ENCODE measurements at places on chromosomes 5 and 9.

GRCh38 chr9:137028263-137029057, 423 bp upstream of the ABCA2 start:
- DNase-seq, result peak; percentile 70

GRCh38 chr5:133865113-133865512, 103.3 kb downstream of the C5orf15 start:
- DNase-seq, result no peak

GRCh38 chr9:125683486-125683885, 23.5 kb downstream of the MAPKAP1 start:
- DNase-seq, result no peak

DNA sequence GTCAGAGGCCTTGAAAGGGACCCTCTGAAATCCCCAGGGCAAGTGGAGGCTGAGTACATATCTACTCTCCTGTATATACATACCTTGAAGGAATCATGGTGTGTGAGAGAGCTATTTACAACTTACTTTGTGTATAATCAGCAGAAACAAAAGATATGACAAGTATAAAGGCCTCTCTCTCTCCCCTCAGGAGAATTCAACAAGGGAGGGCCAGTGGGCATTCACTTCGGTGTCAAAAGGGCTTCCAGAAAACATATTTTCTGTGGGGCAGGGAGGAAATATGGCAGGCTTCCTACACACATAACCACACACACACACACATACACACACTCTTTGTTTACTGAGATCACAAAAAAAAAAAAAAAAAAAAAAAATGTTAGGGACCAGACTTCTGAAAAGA, 181.7 kb downstream of the BNC2 start:
- DNase-seq, result no peak

DNA sequence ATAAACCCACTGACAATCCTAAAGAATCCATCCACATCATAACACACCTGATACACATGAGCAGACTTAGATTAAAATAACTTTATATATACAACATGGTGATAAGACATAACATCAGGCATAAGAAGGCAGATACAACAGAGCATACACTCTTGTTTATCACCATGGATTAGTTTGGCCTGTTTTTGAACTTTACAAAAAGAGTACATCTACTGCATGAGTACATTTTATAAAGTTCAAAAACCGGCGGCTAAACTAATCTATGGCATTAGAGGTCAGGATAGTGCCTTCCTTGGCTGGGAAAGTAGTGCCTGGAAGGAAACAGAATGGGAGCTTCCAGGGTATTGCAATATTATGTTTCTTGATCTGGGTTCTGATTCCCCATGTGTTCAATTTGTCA, 15.1 kb downstream of the RICTOR start:
- no peak for DNase-seq

DNA sequence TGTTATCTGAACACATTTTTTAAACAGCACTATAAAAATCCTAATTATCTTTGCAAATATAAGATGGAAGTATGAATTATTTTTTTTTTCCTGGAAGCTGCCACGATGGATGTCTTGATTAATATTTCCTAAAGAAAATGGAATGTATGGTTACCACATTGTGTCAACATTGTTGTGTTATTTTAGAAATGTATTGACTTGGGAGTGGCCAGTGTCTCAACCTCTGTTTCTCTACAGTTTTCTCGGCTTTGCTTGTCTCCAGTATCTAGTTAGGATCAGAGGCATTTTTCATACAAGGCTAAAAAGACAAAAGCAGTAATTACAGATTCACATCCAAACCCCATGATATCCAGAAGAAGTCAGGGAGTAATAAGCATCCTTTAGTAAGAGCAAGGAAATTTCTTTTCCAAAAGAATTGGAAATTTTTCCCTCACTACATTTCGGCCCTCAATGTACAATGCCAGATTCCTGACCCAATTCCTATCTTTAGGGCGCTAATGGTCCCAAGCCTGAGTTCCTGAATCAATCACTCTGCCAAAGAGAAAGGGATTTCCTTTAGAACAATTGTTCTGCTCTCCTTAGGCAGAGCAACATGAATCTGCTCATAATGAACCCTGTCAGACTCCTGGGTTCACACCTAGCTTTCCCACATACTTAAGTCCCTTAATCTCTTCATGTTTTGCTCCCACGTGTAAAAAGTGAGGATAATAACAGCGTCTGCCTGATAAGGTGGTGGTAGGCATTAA, 111.7 kb downstream of the EDIL3 start:
- DNase-seq, result no peak

GRCh38 chr5:103519550-103519949, 43.0 kb downstream of the NUDT12 start:
- no peak for DNase-seq

- DNase-seq, result no peak
Observed at GRCh38 chr5:171437286-171437821, 17.9 kb downstream of the FGF18 start.

DNA sequence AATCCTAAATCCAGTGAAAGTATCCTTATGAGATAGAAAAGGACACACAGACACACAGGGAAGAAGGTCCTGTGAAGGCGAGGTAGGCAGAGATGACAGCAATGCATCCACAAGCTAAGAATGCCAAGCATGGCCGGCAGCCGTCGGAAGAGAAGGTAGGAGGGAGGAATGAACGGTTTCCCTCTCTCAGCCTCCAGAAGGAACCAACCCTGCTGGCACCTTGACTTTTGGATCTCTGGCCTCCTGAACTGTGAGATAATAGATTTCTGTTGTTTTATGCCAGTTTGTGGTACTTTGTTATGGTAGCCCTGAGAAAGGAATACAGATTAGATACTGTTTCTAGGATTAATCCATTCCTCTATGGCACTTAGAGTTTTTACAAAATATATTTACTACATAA, 76.1 kb upstream of the PANK3 start:
- DNase-seq, result no peak

DNA sequence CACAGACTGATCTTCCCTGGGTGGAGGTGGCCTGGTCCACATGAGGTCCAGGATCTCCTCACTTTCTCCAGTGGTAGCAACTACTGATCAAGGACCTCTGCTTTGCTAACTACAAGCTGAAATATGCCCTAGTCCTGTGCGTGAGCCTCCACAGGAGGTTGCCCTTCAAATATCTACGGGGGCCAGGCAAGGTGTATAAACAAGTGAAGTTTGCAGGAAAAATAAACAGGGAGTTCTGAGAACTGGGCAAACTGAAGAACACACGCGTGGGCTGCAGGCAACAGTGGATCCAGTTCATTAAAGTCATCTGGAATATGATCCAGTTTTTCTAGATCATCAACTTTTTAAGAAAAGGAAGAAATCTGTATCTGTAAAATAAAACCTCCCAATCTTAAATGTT, 167.5 kb upstream of the NR3C1 start:
- no peak for DNase-seq

GRCh38 chr9:115263371-115264075, 145.6 kb upstream of the TNC start:
- DNase-seq, result no peak

DNA sequence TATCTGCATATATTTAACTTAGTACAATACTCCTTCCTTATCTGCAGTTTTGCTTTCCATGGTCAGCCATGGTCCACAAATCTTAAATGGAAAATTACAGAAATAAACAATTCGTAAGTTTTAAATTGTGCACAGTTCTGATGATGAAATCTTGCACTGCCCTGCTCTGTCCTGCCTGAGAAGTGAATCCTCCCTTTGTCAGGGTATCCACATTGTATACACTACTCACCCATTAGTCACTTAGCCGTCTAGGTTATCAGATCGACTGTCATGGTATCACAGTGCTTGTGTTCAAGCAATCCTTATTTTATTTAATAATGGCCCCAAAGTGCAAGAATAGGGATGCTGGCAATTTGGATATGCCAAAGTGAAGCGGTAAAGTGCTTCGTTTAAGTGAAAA, 8.3 kb upstream of the YTHDC2 start:
- no peak for DNase-seq

DNA sequence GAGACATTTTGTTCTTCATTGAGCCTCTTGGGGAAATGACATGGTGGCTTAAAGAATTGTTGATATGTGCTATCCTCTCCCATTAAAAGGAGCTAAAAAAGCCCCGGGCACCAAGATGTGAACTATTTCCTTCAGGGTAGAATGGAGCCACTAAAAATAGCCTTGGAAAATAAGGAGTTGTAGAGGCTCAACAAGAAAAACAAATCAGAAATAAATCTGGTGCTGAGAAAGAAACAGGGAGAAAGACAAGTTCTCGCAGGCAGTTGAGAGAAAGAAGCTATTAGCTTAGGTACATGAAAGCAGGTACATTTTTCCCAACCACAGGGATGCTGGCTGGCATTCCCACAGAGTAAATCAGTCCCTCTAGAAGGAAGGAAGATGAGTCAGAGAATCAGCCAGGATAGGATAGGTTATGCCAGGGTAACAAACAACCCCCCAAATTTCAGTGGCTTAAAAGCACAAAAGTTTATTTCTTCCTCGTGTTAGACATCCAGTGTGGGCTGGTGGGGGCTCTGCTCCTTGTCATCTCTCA, 134.6 kb upstream of the ADRA1B start:
- no peak for DNase-seq

DNA sequence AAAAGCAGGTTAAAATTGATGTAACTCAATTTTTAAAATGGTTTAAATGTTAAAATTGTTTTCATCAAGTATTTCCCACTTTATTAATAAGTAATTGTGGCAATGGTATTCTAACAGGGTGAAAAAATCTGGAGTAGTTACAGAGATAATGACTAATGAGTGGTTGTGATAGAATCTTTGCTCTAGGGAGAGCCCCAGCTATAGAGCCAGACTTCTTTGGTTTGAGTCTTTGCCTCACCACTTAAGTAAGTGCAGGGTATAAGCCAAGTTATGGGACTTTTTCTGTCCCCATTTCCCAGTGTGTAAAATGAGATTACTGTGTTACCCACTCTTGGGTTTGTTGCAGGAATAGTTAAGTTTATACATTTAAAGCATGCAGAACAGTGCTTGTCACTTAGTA, 158.1 kb downstream of the FER start:
- no peak for DNase-seq

- no peak for DNase-seq
Observed at GRCh38 chr5:13766236-13766635, 178.3 kb downstream of the DNAH5 start.

DNA sequence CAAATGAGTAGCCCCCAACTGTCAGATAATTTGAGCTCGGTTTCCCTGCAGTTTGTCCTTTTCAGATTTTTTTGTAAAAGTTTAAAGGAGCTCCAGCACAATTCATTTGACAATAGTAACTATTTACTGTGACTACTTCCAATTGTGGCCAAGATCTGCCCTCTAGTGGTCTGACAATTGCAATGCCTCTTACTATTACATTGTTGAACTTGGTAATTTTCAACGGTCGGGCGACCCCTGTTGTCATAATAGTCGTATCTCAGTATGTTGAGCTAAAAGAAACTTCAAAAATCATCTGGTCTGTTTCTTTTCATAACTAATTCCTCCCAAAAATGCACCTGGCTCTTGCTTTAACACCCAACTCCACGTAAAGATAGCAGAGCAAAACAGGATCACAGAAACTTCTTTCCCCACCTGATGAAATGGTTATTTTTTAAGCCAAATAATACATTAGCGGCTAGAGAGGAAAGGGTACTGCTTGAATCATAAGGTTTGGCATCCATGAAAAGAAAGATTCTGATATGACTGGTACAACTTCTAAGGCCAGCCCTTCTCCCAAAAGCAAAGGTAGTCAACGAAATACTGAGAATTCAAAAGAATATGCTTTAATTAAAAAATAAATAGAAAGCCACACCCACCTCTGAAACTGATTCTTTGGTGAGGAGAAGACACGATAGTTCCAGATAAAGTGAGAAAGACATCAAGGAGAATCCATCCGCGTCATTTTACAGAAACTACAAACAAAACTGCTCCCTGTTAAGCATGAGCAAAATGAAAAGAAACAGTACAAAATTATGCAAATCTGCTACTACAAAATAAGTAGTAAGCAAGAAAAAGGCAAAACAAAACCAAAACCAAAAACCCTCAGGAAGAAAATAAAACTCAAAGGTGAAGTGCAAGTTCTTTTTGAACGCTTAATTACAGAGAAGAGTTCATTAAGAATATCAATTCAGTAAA, 76.9 kb upstream of the HTR4 start:
- peak; percentile 9 for DNase-seq

DNA sequence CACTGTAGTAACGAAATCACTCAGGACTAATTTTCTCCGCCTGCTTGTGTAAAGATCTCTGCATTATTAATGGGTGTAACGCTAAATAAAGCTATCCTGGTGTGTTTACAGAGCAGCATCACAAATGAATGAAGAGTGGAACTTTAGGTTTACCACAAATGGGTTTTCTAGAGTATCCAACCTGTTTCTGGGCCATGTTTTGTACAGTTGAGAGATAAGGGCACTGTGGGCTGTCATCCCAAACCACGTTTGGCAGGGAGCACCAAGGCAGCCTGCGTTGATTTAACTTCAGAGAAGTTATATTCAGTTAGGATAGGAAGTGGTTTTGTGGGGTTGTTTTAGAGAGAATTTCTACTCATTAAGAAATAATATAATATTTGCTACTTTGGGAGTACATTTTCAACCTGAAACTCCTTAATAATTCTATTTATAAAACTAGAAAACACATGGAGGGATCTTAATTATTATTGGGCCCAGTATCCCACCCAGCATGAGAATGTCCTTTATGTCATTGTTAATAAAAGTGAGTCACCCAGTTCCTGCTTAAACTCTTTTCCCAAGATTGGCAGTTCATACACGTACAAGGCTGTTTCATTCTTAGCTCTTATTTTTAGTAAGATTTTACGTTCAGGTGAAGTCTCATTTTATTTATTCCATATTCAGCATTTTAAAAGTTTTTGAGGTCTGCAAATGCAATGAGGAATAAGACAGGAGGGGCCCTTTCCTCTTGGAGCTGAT, 8.0 kb downstream of the KCNN2 start:
- DNase-seq, result no peak

DNA sequence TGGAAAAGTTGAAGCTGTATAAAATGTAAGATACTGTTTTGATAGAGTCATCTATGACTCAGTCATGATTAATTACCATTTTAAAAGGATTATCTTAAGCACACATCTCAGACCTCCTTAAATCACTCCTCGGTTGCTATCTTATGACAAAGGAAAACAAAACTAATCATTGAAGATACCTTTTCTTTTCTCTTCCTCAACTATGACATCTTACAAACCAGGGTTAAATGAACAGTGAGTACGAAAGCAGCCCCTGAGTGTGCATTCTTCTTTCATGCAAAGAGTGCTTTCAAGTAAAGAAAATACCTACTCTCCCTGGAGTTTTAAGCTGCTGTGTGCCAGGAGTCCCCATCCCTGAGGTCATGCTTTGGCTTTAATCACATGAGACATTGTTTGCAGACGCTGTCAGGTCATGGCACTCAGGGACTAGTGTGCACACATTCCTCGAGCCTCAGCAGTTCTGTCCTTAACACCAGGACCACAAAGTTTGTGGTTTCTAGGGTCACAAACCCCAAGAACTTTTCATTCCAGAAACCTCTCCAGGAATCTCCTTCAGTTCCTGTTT, 86.7 kb upstream of the ICE1 start:
- DNase-seq, result no peak

DNA sequence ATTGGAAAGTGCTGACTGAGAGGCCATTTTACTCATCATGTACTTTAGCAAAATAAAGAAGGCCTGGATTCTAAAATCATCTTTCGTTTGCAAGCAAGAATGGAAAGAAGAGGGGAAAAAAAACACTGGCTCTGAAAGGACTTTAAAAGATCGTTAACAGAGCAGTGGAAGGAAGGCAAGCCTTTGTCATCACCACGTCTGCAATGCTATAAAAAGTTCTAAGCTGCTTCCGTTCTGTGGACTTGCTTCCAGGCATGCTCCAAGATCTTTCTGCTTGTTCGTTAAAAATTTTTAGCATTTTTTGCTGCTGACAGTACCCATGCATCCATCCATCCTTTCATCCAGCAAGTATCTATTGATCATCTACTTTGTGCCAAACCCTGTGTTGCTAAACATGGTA, 226.5 kb downstream of the GABBR2 start:
- DNase-seq, result no peak

GRCh38 chr5:75016896-75017295, 35.5 kb downstream of the GCNT4 start:
- DNase-seq, result no peak
